HT1080 (cell line): ENCODE measurements at places on chromosomes 16 and 17. TPM values are rescaled to one million over a fixed set of nuclear protein-coding genes. Genes with fewer than 3 reads are reported as not detected.

DNA sequence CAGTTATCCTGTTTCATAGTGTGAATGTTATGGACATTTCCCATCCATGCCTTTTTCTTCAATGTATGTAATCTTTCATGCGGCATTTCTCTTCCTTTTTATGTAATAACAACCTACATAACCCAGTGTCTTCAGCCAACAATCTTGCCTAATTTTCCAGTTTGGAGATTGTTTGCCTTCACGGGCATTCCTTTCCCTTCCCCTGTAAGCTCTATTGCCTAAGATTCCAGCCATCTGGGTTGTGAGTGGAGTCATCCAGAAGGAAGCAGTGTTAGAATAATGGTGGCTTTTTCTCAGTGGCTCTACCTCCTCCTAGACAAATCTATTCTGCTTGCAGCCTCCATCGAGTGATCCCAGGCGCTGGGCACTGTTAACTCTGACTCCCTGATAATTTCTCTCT lies 22.3 kb downstream of the SYCE1L start:
- no peak for DNase-seq

SLC35G6 gene
- total RNA-seq, result not detected in 2 replicates

- no peak for DNase-seq
Observed at GRCh38 chr16:11238272-11239202, 17.5 kb downstream of the SOCS1 start.

NPIPA2 gene
- not detected in 2 replicates for total RNA-seq

ARL5C gene
- total RNA-seq, result not detected in 2 replicates

KRTAP4-4 gene
- total RNA-seq, result not detected in 2 replicates
